ENCODE measurements at places on chromosomes 5 and 9. TPM values are rescaled to one million over a fixed set of nuclear protein-coding genes. Genes with fewer than 3 reads are reported as not detected.

The OR1J2 gene
- total RNA-seq = not detected

The ADRB2 gene
- 0.61 TPM for total RNA-seq

The FOXD1 gene
- total RNA-seq = 18.1 TPM

The CD274 gene
- total RNA-seq = 2.8 TPM

The LCN1 gene
- total RNA-seq = not detected

The GFI1B gene
- total RNA-seq = 0.15 TPM
